ENCODE measurements at places on chromosomes 11 and 22. TPM values are rescaled to one million over a fixed set of nuclear protein-coding genes. Genes with fewer than 3 reads are reported as not detected.

The PRODH gene
- 13.6 TPM for total RNA-seq

The C11orf16 gene
- not detected for total RNA-seq

The PKDREJ gene
- total RNA-seq = not detected

The LARGE1 gene
- 14.4 TPM for total RNA-seq

The HOATZ gene
- not detected for total RNA-seq

Data from pericardium fibroblast (primary cell).